ENCODE measurements at places on chromosomes 5 and 9. TPM values are rescaled to one million over a fixed set of nuclear protein-coding genes. Genes with fewer than 3 reads are reported as not detected.

The IPO11 gene
- 14.3 TPM for total RNA-seq

The INSL6 gene
- not detected for total RNA-seq

The F2RL1 gene
- total RNA-seq: 20.2 TPM

The TRIM36 gene
- 1.5 TPM for total RNA-seq

The CDC25C gene
- 29.4 TPM for total RNA-seq

The NIM1K gene
- total RNA-seq: 0.74 TPM

The MED10 gene
- 16.8 TPM for total RNA-seq

The ZFP37 gene
- total RNA-seq: 1.5 TPM

The JAKMIP2 gene
- 14.1 TPM for total RNA-seq

The NCS1 gene
- 32.4 TPM for total RNA-seq

The PCDHGA12 gene
- total RNA-seq: 8.4 TPM

The ARID3C gene
- total RNA-seq: not detected

The TTC16 gene
- total RNA-seq: not detected

The CDH18 gene
- 0.34 TPM for total RNA-seq

The PCDHB12 gene
- not detected for total RNA-seq

The ABO gene
- total RNA-seq: not detected

The SCGB3A2 gene
- not detected for total RNA-seq

The CCL21 gene
- not detected for total RNA-seq

The CREBRF gene
- 3.0 TPM for total RNA-seq

The ZNF608 gene
- 12.5 TPM for total RNA-seq

The DPYSL3 gene
- total RNA-seq: 62.7 TPM

The KIF20A gene
- total RNA-seq: 103 TPM

The CAMK2A gene
- total RNA-seq: 0.45 TPM

The SPATA6L gene
- total RNA-seq: under 0.01 TPM

The ECSCR gene
- 1.0 TPM for total RNA-seq

The NR5A1 gene
- total RNA-seq: not detected

The SPATA31E1 gene
- total RNA-seq: not detected

The LIX1 gene
- total RNA-seq: not detected

The PCDHA2 gene
- not detected for total RNA-seq

The LEAP2 gene
- total RNA-seq: 0.34 TPM

The PCDHGA10 gene
- total RNA-seq: 4.9 TPM

The ENTREP1 gene
- not detected for total RNA-seq

The GMCL2 gene
- not detected for total RNA-seq

The ASPN gene
- not detected for total RNA-seq

The PCDHA7 gene
- 0.15 TPM for total RNA-seq

The SLC4A9 gene
- not detected for total RNA-seq

The LRRC8A gene
- 51.4 TPM for total RNA-seq

The FOXI1 gene
- total RNA-seq: not detected

The MED7 gene
- 8.6 TPM for total RNA-seq

The FAM153A gene
- total RNA-seq: not detected

The SYK gene
- total RNA-seq: not detected

The PCA3 gene
- total RNA-seq: not detected

The PCDHGA9 gene
- total RNA-seq: 1.9 TPM

The PCDHA3 gene
- total RNA-seq: not detected

The CCDC171 gene
- 1.5 TPM for total RNA-seq

The SLC1A3 gene
- total RNA-seq: 2.7 TPM

The ARL14EPL gene
- not detected for total RNA-seq

The MPDZ gene
- total RNA-seq: 13.1 TPM

The TMEM252 gene
- not detected for total RNA-seq

The CMBL gene
- total RNA-seq: 3.4 TPM

The ST8SIA4 gene
- 0.34 TPM for total RNA-seq

The BAAT gene
- total RNA-seq: under 0.01 TPM

The NOTCH1 gene
- 9.7 TPM for total RNA-seq

The CXCL14 gene
- total RNA-seq: not detected

The EGFL7 gene
- total RNA-seq: 2.1 TPM
